ENCODE measurements at places on chromosomes 2 and 18. TPM values are rescaled to one million over a fixed set of nuclear protein-coding genes. Genes with fewer than 3 reads are reported as not detected.

The SPAG16 gene
- 39.0 TPM for total RNA-seq

The C18orf54 gene
- 7.9 TPM for total RNA-seq

The TUBA3E gene
- not detected for total RNA-seq

- DNase-seq, result peak; percentile 67
These were observed 42.8 kb downstream of the PLEKHA3 start for GRCh38 chr2:178522950-178523595.

DNA sequence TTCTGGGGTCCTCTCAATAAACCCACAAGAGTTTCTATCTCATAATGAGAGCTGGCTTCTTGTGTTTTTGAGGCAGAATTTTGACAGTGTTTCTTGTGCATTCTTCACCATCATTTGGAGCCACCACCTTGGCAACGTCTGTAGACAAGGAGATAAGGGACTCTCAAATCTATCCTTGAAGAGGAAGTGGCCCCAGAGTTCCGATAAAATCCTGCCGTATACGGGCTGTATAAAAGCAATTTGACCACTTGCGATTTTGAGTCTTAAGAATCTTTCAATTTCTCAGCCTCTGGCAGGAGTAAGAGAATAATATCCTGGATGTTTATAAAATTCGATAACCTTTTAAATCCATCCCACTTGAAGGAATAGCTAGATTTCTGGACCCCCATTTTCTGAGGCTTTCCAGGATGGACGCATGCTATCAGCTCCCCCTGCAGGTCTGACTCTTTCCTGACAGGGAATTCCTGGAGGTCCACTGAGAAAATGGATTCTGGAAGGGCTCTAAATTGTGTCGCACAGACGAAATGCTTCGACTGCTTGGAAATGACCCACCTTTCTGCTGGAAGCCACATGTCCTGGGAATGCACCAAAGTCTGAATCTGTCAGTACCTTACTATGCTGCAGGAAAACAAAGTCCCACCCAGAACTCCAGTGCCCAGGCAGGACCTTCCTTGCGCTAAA is 54.1 kb downstream of the E2F6 start:
- DNase-seq, result peak; percentile 75

- DNase-seq, result no peak
These were observed 171.8 kb downstream of the UBR3 start for GRCh38 chr2:169999054-169999453.

- no peak for DNase-seq
These were observed 462.6 kb downstream of the RNF144A start for GRCh38 chr2:7379799-7380198.

DNA sequence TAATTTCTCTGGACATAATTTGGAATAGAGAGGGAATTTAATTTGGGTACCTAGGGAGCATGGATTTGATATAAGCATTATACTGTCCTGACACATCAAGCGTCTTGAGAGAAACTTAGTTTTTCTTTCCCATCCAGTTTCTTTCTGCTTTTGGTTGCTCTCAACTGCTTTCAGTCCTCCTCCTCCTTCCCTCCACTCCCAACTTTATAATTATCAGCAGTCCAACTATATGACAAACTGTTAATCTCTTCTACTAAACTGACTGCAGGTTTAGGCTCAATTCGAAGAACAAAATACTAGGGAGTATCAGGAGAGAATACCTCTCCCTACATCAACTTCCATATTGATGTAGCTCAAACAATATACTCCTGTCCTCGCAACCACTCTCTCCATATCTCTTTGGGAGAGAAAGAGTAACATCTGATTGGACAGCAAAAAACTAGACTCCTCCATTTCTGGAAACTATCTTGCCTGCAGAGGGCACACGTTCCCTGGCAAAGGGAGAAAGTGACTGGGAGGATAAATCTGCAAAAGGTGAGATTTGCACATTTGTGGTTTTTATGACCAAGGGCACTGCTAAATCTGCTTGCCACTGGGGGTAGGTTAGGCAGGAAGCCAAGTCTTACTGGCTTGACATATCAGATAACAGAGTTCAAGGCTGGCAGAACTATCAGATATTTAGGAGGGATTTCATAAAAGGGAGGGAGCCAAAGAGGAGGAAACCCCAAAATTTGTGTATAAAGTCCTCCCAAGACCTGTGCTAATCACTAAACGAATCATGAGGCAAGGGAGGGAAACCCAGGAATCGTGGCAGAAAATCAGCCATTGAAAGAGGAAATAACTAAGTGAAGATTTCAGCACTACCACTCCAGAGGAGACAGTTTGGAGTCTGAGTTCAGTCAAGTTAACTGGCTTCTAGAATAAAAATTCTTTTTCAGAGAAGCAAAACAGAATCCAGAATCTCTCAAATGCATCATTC is 40.0 kb downstream of the ICA1L start:
- DNase-seq, result peak; percentile 74

DNA sequence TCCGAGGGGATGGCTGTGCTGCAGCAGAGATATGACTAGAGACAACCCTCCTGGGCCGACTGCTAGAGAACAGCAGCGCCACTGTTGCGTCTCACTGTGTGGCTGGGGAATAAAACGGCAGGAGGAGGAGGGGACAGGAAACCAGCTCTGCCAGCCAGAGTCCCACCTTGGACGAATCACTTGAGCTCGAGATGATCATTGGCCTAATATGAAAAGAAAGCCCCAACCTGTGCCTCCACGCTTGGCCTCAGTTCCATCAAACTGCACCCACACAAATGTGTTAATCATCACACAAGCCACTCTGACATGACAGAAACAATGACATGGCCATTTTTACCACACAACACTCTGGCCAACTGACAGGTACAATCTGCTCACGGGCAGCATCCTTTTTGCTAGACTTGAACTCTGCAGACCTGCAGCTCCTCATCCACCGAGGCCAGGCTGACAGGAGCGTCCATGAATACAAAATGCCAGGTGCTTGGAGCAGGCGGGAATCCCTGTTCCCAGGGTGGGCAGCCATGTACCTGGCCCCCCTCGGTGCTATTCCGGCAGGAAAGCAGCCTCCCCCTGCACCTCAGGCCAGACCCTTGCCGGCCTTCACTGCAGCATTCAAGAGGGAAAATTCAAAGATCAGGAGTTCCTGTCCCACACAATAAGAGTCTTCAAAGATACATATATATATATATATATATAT is 52.3 kb downstream of the PARD6G start:
- DNase-seq, result no peak

- no peak for DNase-seq
These were observed 10.0 kb upstream of the VPS54 start for GRCh38 chr2:64029116-64029665.

Measured in G401 (cell line).